Bronchial smooth muscle cell (primary cell): ENCODE measurements at places on chromosomes 11 and 22. TPM values are rescaled to one million over a fixed set of nuclear protein-coding genes. Genes with fewer than 3 reads are reported as not detected.

RCOR2 gene
- 3.5 and 4.9 TPM in 2 replicates for total RNA-seq

POU2AF1 gene
- not detected in 2 replicates for total RNA-seq

ADM2 gene
- total RNA-seq = 0.16 and 0.86 TPM in 2 replicates

DSCAML1 gene
- total RNA-seq = under 0.01 TPM in 2 replicates

GUCY1A2 gene
- under 0.01 TPM in 1 of 2 replicates, not detected in the other for total RNA-seq

CARD16 gene
- 25.1 and 30.0 TPM in 2 replicates for total RNA-seq

TRIM51 gene
- total RNA-seq = not detected in 2 replicates

TPBGL gene
- not detected in 2 replicates for total RNA-seq

ANO1 gene
- total RNA-seq = under 0.01 and 0.09 TPM in 2 replicates

EFCAB6 gene
- total RNA-seq = 1.3 and 2.7 TPM in 2 replicates

YAP1 gene
- 115 and 123 TPM in 2 replicates for total RNA-seq

HBE1 gene
- 0.09 TPM in 1 of 2 replicates, not detected in the other for total RNA-seq

GVQW3 gene
- total RNA-seq = 1.0 and 2.2 TPM in 2 replicates

PKNOX2 gene
- total RNA-seq = 0.32 and 0.77 TPM in 2 replicates

CRYBB2 gene
- total RNA-seq = not detected in 2 replicates

PTGDR2 gene
- 0.16 and 1.5 TPM in 2 replicates for total RNA-seq

SLC22A8 gene
- under 0.01 TPM in 1 of 2 replicates, not detected in the other for total RNA-seq

DEPDC7 gene
- 3.0 and 5.7 TPM in 2 replicates for total RNA-seq

C11orf91 gene
- total RNA-seq = not detected in 2 replicates

SLC22A12 gene
- total RNA-seq = not detected in 2 replicates

KREMEN1 gene
- total RNA-seq = 2.5 and 3.9 TPM in 2 replicates

OTUB1 gene
- 44.6 and 45.5 TPM in 2 replicates for total RNA-seq

OSBP2 gene
- 1.1 and 1.4 TPM in 2 replicates for total RNA-seq

MAPK11 gene
- 9.9 and 11.1 TPM in 2 replicates for total RNA-seq

RTN4RL2 gene
- under 0.01 TPM in 2 replicates for total RNA-seq

PRRG4 gene
- 0.16 TPM in 1 of 2 replicates, not detected in the other for total RNA-seq

EXPH5 gene
- 1.5 and 2.4 TPM in 2 replicates for total RNA-seq

INS gene
- total RNA-seq = not detected in 2 replicates

SYT9 gene
- not detected in 2 replicates for total RNA-seq

LARGE2 gene
- under 0.01 TPM in 1 of 2 replicates, not detected in the other for total RNA-seq

UBQLNL gene
- 0.16 and 0.17 TPM in 2 replicates for total RNA-seq

CST6 gene
- total RNA-seq = 0.16 and 0.17 TPM in 2 replicates

RIMBP3C gene
- total RNA-seq = 0.09 and 0.47 TPM in 2 replicates

FERMT3 gene
- 2.0 and 3.3 TPM in 2 replicates for total RNA-seq

OR52I2 gene
- not detected in 2 replicates for total RNA-seq

NAA40 gene
- 7.4 and 8.6 TPM in 2 replicates for total RNA-seq

HBG2 gene
- total RNA-seq = 0.32 TPM in 1 of 2 replicates, not detected in the other

OR8D1 gene
- under 0.01 TPM in 1 of 2 replicates, not detected in the other for total RNA-seq

LIF gene
- 12.8 and 33.7 TPM in 2 replicates for total RNA-seq

OTOG gene
- not detected in 2 replicates for total RNA-seq

MCAM gene
- 0.94 and 6.1 TPM in 2 replicates for total RNA-seq

IL18BP gene
- total RNA-seq = 1.3 and 2.0 TPM in 2 replicates

SOX10 gene
- total RNA-seq = not detected in 2 replicates
